ENCODE measurements at places on chromosomes 3 and 15.
A peak's percentile ranks its signal among the peaks of the same experiment; 100 is the strongest.

DNA sequence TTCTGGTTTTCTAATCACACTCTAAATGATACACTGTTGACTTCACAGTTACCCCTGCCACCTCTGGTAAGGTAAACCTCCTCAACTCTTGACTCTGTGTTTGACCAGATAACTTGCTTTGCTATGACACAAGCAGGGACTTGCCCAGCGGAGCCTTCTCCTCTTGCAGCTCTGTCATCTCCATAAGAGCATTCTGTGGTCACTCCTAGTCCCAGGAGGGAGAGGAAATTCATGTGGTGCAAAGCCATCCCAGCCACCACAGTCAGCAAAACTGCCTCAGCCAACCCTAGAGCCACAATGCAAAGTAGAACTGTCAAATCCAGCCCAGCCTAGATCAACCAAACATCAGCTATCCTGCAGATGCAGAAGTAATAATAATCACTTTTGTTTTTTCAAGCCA, 144.7 kb upstream of the GADL1 start:
- no peak for DNase-seq

- DNase-seq: no peak
These were observed 188.1 kb downstream of the FNDC3B start for GRCh38 chr3:172227340-172228035.

DNA sequence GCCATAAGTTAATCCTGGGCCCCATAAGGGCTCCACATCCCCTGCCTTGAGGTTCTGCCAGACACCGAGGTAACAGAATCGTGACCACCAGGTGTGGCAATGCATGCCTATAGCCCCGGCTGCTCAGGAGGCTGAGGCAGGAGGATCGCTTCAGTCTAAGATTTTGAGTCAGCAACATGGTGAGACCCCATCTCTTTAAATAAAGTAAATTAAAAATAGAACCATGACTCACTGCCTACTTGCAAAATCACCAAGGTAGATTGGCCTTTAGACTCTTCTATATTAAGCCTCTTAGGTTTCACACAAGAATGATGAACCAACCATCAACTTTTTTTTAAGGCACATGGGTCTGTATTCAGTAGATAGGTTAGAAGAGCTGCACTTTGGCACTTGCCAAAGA, 9.7 kb downstream of the WDR5B start:
- no peak for DNase-seq

DNA sequence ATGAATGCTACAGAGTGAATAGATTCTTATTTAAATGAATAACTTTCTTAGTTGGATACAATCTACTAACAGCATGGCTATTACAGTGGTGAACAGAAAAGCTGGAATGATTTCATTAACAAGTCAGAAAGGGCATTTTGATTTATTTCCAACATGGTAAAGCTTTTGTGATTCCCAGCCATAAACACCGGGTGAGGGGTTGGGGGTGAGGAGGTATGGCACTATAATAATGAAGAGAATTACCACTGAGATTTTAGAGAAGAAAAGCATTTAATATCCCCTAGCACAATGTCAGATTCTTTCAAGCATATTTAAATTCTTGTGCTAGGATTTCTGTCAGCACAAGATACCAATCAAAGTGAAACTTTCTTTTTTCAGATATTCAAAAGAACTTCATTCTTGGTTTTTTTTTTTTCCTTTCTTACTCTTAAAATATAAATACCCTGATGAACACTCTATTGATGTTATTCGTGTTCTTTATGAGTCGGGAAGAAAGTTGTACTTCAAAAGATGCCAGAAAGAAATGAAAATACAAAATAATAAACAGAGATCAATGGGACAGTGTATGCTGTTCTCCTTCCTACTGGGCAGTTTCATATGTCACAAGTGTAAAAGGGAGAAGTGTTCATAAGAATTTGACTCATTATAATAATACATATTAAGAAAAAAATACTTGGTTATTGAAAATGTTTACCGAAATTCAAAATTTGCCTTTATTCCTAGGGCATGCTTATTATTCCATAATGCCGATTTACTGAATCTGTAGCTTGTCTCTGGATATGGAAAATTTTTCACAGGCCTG, 522.8 kb downstream of the CADM2 start:
- no peak for DNase-seq

GRCh38 chr15:101276501-101277037, 716 bp downstream of the SELENOS start:
- DNase-seq: peak; percentile 61

DNA sequence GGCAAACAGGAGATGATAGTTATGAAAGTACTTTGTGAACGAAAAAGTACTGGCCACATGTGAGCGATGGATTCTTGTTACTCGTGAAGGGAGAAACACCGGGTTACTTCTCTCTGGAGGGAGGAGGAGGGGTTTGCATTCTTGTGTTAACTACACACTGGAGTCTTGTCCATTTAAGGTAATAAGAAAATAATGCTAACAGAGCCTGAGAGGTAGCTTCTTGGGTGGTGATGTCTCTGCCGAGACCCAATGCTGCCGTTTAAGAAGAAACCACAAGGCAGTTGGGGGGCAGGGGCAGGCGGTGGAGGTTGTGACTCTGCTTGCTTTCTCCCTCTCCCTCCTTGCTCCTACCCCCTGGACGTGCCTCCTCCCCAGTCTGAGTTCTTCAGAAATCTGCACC, 100.9 kb upstream of the ROPN1 start:
- DNase-seq: no peak

GRCh38 chr3:159169828-159170227, 368.0 kb downstream of the MFSD1 start:
- no peak for DNase-seq

GRCh38 chr3:149019580-149019979, 28.2 kb downstream of the GYG1 start:
- no peak for DNase-seq

- no peak for DNase-seq
These were observed 19.2 kb downstream of the FYCO1 start for GRCh38 chr3:45976191-45977091.

DNA sequence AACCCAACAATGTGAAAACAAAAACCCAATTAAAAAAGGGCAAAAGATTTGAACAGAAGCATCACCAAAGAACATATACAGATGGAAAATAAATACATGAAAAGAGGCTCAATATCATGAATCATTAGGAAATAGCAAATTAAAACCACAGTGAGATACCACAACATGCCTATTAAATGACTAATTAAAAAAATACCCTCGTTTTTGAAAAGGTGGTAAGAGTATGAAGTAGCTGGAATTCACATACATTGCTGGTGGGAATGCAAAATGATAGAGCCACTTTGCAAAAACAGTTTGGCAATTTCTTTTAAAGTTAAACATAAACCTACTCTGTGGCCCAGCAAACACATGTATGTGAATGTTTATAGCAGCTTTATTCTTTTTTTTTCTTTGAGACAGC, 75.8 kb downstream of the B3GNT5 start:
- DNase-seq: no peak

- no peak for DNase-seq
These were observed 172.0 kb upstream of the HES1 start for GRCh38 chr3:193963808-193964516.

- peak; percentile 42 for DNase-seq
These were observed 665 bp downstream of the GATM start for GRCh38 chr15:45377609-45378148.

DNA sequence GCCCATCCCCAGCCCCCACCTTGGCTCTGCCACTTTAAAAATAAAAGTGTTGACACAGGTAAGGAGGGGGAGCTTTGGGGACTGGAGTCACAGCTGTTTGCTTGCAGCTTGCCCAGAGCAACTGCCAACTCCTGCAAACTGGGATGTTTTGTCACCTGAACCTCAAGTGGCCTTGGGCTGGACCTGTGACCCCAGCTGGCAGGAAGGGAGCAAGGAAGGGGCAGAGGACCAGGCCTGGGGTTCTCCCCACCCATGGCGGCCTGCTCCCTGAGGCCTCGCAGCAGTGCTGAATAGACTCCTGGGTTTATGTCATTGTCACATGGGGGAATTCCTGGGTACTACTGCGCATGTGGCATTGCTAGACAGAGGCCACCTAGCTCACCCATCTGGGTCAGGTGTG, 246.9 kb upstream of the TLE3 start:
- peak; percentile 99 for DNase-seq

GRCh38 chr3:152307829-152308474, 39.2 kb downstream of the MBNL1 start:
- DNase-seq: peak; percentile 25

DNA sequence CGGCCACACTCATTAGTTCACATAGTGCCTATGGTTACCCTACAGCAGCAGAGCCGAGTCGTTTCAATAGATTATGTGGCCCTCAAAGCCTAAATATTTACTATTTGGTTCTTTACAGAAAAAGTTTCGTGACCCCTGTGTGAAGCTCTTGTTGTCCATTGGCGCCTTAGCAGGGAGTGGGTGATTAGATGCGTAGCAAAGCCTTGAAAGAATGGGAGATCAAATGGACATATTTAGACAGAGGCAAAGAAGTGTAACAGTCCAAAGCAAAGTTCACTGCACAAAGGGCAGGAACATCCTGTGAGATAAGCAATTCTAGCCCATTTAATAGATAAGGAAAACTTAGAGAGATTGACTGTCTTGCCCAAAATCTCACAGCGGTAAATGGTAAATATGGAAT, 247.4 kb upstream of the TRIM42 start:
- no peak for DNase-seq

DNA sequence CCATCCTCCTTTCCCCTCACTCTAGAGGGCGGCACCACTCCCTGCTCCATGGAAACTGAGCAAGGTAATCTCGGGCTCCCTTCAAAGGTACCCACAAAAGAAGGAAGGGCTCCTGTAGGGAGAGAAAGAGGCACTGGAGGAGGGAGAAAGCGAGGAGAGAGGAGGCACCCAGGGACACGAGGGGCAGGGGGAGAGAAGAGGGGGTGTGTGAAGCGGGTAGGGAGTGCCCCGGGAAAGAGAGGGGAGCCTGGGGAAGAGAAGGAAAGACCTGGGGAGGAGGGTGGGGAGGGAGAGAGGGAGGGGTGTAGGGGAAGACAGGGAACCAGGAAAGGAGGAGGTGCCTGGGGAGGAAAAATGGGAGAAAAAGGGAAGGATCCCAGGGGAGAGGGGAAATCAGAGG, 523 bp downstream of the VILL start:
- no peak for DNase-seq

GRCh38 chr3:108106031-108106430, 15.2 kb upstream of the CD47 start:
- DNase-seq: no peak

GRCh38 chr3:150306083-150306482, 102.0 kb upstream of the TSC22D2 start:
- DNase-seq: no peak
